Omental fat pad (tissue), 4 donors: ENCODE measurements at places on chromosomes 3 and 15.

DNA sequence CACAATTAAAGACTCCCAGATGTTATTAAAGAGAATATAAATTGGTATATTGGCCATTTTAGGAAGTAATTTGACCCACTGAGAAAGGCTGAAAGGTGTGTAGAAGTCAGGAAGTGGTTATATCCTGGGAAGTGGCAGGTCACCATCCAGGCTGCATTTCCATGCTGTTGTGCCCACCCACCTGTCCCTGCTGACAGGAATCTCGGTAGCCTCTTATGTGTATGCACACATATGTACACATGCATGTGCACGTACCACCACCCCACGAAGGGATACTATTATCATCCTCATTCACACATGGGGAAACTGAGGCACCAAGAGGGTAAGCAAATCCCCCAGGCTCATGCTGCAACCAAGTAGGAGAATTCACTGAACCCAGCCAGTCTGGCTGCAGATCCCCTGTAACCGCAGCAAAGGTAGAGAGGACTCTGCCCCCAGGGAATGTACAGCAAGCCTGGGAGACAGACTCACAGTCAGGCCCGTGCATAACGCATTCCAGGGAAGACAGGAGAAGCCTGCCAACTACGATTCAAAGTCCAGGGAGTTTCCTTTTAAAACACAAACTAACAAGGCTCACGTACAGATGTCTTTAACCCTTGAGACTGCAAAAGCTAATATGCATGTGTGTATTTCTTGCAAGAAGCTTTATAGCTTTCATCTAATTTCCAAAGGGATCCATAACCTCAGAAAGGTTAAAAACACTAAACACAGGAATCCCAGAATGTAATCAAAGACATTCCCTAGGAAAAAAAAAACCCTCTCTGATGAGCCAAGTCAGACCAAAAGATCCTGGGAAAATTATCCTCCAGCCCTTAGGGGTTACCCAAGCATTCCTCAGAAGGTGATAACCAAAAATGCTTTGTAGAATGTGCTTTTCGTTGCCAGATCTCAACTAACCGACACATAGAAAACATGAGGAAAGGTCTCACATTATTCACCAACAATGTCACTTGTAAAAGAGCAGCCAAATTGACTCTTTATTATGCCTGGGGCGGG is 129.6 kb downstream of the ADAMTS17 start:
- DNase-seq, result no peak

- DNase-seq, result no peak
Observed at GRCh38 chr15:85623315-85624049, 171.2 kb downstream of the KLHL25 start.

GRCh38 chr3:107855710-107856109 is 235.1 kb downstream of the CD47 start:
- no peak for DNase-seq

DNA sequence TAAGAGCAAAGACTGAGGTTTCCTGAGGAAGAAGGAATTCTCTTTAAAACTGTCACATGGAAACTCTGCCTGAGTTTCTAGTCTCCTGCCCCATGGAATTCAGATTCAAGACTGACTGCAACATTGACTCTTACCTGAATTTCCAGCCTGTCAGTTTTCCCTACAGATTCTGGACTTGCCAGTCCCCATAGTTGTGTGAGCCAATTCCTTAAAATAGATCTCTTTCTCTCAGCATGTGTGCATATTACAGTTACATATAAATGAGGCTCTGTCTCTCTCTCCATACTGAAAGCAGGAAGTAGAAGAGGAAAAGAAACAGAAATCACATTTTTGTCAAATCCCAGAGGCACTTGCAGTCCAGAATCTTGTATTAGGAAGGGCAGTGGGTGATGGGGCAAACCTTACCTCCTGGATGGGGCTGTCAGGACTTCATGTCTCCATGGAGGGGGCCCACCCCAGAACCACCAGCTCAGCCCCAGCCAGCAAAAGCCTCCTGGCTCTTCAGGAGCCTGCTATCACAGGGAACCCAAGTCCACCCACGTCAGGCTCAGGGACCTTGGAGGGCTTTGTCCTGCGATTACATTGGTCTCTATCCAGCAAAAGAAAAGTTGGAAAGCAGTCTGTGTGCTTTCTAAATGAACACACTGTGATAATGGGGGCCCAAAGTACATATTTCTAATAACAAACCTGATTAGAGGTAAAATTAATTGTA is 18.8 kb upstream of the GOLGA8J start:
- no peak for DNase-seq

DNA sequence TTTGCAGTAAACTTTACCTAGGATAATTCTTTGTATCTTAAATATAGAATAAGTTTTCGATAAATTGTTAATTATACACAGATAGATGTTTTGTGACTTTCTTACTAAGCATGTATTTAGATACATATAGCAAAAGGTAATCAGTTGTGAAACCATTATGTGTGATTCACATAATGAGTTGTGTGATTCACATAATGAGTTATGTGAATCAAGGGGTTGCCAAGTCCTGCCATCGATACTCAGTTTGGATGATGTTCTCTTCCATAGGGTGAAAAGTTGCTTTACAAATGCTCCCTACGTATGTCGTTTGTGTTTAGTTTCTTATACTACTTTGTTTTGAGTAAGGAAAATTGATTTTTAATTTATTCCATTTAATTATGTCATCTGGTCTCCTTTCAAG is 682.1 kb downstream of the MECOM start:
- DNase-seq, result no peak

DNA sequence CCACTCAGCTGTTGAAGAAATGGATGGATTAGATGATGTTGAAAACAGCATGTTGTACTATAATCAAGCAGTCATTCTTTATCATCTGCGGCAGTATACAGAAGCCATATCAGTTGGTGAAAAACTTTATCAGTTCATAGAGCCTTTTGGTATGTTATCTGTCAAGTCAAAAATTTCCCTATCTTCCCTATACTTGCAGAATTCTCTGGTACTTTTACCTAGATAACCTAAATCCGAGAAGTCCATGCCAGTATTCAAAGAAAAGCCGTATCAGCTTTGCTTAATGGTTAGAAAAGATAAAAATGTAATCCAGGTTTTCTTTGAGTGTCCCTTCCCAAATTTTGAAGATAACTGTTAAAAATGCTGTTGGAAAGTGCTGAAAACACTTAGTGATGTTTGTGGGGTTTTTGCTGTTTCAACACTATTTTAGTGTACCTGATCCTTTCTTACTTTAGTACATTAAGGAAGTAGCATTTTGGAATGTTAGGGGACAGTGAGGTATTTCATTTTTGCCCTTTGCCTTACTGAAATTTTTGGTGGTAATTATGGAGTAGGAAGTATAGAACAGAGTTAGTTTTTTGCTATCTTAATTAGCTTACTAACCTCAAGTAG is 23.8 kb downstream of the CNOT10 start:
- no peak for DNase-seq

DNA sequence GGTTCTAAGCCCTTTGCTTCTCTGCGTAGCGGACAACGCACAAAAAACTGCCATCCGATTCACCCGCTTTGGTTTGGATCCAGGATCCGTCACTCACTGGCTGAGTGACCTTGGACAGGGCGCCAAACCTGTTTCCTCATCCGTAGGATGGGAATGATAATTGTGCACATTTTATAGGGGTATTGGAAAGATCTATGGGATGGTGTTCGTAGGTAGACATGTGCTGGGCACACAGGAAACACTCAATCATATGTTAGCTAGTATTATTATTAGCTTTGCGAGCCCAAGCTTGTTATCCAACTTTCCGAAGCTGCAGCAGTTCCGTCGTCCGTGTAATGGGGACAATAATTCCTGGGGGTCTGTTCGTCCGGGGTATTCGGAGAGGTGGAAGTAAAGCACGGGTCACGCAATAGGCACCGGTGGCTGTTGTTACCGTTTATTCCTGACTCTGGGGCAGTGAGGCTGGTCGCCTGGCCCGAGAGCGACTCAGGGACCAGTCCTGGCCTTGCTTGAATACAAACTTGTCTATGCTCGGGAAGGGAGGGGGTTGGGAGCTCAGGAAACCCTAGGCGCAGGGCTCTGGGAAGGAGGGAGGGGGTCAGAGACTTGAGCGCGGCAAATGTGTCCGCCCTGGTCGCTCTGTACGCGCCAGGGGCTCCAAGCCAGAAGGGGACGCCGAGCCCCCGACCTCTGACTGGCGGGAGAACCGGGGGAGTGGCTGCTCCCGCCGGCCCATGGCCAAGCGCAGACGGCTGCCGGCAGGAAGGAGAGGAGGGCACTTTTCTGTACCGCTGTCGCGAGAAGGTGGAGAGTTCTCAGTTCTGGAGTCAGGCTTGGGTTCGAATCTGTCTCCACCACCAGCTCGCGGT is 1.3 kb downstream of the SPSB4 start:
- no peak for DNase-seq

DNA sequence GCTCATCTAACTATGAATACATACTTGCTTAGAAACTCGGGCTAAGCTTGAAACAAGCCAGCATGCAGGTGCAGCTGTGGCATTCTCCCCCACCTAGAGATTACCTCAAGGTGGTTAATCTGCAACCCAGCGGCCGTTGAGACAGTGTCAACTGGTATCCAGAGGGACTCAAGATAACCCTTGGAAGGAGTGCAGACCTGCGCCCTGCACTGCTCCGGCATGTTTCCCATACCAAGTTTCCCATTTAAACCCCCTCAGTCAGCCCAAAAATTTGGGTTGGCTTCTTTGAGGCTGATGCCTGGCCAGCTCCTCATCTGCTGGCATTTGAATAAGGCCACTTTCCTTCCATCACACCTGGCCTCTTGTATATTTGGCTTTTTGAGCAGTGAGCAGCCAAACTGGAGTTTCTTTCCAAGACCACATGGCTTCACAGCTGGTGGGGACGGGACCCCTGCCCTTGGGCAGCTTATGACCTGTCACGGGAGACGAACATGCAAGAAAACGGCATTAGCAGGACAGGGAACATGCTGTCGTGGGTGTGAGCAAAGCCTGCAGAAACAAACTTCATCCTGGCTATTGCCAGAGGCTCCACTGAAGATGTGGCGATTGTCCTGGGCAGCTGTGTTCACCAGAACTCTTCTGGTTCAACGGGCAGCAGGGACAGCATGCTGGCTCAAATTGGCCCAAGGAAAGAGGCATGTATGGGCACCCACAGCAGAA is 98.2 kb downstream of the PLXNA1 start:
- DNase-seq, result no peak

GRCh38 chr3:160608870-160609269 is 43.5 kb upstream of the KPNA4 start:
- no peak for DNase-seq

GRCh38 chr3:185586686-185587039 is 568 bp downstream of the SENP2 start:
- no peak for DNase-seq

- DNase-seq, result no peak
Observed at GRCh38 chr15:52532427-52532826, 3.7 kb upstream of the MYO5A start.

DNA sequence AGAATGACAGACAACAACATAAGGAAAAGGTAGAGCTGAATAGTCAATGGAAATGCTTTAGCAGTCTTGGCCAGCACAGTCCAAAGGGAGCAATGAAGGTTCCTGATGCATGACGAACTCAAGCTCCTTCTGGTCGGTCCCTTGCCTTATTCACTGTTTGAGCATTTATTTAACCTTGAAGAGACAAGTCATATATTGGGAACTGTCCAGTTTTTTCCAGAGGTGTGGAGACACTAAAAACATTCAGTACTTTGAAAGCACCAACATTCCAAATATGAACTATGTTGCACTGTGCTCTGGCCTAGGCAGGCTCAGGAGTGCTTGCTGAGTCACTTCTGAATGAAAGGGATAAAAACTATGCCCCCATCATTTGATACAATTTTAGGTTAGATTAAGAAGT is 384.8 kb downstream of the MECOM start:
- DNase-seq, result no peak

GRCh38 chr3:42638339-42638842 is 15.1 kb upstream of the ZBTB47 start:
- no peak for DNase-seq

- DNase-seq, result no peak
Observed at GRCh38 chr15:44711743-44712345, 527 bp downstream of the B2M start.

DNA sequence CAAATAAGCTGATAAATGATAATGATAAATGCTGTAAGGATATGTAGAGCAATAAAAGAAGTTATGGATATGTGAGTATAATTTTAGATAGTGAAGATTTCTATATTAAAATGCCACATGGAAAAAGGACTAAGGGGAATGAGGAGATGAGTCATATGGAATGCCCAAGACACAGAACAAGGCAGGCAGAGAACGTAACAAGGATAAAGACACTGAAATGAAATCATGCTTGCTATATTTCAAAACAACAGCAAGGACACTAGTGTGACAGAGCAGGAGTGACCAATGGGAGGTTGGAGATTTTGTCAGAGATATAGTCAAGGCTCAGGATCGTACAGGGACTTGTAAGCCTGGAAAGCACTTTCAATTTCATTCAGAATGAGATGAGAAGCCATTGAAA is 621.5 kb upstream of the SEMA6D start:
- DNase-seq, result no peak

- no peak for DNase-seq
Observed at GRCh38 chr3:87796137-87796842, 262.5 kb downstream of the CGGBP1 start.

DNA sequence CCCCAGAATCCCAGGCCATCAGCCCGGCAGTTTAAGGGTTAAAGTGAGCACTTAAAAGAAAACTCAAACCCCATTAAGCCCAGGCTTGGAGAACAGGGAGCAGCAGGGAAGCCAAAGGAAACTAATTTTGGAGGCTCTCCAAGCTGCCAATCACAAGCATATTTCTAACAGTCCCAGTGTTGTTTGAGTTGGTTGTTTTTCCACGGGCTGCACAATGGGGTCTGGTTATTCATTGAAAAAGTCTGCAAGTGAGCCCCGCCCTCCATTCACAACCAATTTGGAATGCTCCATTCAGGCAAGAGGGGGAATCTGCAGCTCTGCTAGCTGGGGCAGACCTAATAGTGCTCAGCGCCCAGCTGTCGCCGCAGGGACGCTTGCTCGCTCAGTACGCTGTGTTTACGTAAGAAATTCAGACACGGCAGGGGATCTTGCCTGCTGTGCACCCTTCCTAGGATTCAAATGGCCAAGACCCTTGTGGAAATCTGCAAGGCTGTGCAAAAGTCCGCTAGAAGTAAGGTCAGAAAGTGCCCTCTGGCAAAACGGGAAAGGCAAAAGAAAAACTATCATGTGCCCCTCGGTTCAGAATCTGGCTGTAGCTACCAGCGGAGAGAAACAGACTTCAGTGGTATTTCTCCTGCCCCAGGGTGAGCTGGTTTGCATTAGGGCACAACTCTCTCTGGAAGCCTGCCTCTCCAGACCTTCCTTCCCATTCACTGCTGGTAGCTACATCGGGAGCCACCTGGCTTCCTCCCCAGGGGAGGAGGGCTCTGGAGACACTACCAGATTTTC is 11.0 kb downstream of the ETV5 start:
- no peak for DNase-seq

GRCh38 chr3:13800064-13800463 is 79.8 kb downstream of the WNT7A start:
- DNase-seq, result no peak

- no peak for DNase-seq
Observed at GRCh38 chr3:80668600-80669294, 900.9 kb upstream of the ROBO1 start.

DNA sequence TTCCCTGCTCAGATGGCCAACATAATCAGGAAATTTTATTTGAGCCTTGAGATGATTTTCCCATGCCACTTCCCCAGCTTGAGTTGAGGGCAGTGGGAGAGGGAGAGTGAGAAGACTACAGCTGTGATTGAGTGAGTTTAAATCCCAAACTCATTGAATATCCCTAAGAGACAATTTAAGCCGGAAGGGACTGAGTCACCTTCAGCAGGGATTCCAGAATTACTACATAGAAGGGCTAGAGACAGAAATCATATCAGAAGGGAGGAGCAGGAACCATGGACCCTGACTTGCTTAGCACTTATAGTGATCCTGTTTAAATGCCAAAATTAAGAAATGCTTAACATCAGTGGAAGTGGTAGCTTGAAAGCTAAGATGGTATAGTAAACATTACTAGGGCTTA is 312.2 kb upstream of the SLCO3A1 start:
- DNase-seq, result no peak
